ENCODE measurements at places on chromosomes 6 and 20. TPM values are rescaled to one million over a fixed set of nuclear protein-coding genes. Genes with fewer than 3 reads are reported as not detected.

MAS1L gene
- not detected for polyA plus RNA-seq

DEFB118 gene
- polyA plus RNA-seq = not detected

THBD gene
- 0.46 TPM for polyA plus RNA-seq

FOXQ1 gene
- 0.03 TPM for polyA plus RNA-seq

GRM4 gene
- 19.6 TPM for polyA plus RNA-seq

DEF6 gene
- polyA plus RNA-seq = 3.3 TPM

L3MBTL3 gene
- 3.7 TPM for polyA plus RNA-seq

ASIP gene
- not detected for polyA plus RNA-seq

MEI4 gene
- polyA plus RNA-seq = 0.05 TPM

KCNK15 gene
- 0.33 TPM for polyA plus RNA-seq

RAET1E gene
- not detected for polyA plus RNA-seq

NINL gene
- polyA plus RNA-seq = 15.3 TPM

RHAG gene
- not detected for polyA plus RNA-seq

RSPO3 gene
- 0.02 TPM for polyA plus RNA-seq

GRIK2 gene
- 1.8 TPM for polyA plus RNA-seq

PPIL6 gene
- 0.19 TPM for polyA plus RNA-seq

KIAA1586 gene
- 1.5 TPM for polyA plus RNA-seq

ADGRB3 gene
- polyA plus RNA-seq = 0.31 TPM

EYA4 gene
- 0.06 TPM for polyA plus RNA-seq

LKAAEAR1 gene
- 0.91 TPM for polyA plus RNA-seq

CD109 gene
- 1.4 TPM for polyA plus RNA-seq

TTPAL gene
- 2.8 TPM for polyA plus RNA-seq

All from H1 (cell line).